ENCODE measurements at places on chromosomes 5 and 9. TPM values are rescaled to one million over a fixed set of nuclear protein-coding genes. Genes with fewer than 3 reads are reported as not detected.

Gene CDO1
- total RNA-seq: 6.6 TPM

Gene PCDHB12
- 1.9 TPM for total RNA-seq

Gene GNA14
- not detected for total RNA-seq

Gene DMRT3
- not detected for total RNA-seq

Gene NR5A1
- total RNA-seq: not detected

Gene SLC34A3
- not detected for total RNA-seq

GRCh38 chr5:172165465-172165864, 22.6 kb downstream of the STK10 start:
- no peak overlapping the region for H3K4me3 ChIP-seq
- DNase-seq: no peak
- H3K27me3 ChIP-seq: no peaks in the 10 kb centered on the region
- peaks cover 50% of the 10 kb centered on the region for H3K4me1 ChIP-seq
- no peaks in the 10 kb centered on the region for H3K36me3 ChIP-seq
- H3K27ac ChIP-seq: no peak overlapping the region

DNA sequence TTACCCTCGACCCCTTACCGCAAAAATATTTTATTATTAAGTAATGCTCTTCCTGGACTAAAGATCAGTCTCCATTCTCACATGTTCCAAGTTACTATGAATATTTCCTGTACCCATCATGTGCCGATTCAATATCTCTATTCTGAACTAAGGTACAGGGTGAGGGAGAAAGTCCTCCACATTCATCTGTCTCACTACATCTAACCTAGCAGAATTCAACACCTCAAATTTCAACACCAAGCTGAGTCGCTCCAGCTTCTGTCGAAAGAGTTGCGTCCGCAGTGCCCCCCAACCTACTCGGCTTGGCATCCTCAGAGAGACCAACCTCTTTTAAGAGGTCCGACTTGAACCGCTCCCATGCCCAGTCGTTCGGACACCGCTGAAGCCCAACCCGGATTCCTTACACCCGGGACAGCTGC, 1.0 kb downstream of the CERT1 start:
- H3K36me3 ChIP-seq: peaks cover 4% of the 10 kb centered on the region
- no peaks in the 10 kb centered on the region for H3K27me3 ChIP-seq
- H3K4me1 ChIP-seq: peaks cover 47% of the 10 kb centered on the region
- peak overlapping the region; percentile 98 for H3K27ac ChIP-seq
- peak overlapping the region; percentile 99 for H3K4me3 ChIP-seq
- no peak for DNase-seq

DNA sequence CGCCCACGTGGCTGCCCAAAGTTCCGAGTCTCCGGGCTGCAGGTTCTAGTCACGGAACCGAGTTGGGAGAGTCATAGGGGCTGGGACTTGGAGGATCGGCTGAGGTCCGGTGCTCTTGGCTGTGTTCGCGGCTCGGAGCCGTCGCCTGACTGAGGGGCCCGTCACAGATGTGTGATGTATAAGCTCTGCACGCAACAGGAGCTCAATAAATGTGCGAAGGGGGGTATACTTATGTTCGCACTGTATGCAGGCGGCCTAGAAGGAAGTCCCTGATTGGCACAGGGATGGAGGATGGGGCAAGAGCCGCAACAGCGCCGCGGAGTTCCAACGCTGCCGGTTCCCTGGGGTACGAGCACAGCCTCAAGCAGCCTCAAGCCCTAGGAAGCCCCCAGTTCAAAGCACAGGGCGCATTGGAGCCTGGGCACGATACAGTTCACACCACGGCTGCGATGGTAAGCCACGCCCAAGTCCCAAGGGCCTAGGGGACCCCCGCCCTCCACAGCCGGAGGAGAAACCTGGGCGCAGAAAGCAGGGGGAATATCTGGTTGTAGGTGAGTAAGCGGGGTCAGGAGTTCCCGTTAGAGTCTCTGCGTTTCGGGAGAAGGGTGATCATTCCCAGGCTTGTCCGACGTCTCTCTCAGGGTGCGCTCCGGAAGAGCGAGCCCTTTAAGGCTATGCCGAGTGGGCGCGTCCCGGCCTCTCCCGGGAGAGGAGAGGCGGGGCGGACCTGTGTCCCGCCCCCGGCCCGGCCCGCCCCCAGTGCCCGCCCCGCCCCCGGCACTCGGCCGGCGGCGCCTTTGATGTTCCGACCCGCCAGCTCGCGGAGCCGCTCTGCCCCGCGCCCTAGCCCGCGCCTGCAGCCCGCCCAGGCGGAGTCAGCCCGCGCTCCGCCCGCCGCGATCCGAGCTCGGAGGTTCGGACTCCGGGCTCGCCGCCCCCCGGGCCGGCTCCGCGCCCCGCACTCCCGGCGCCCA, at the start of gene TCF7:
TCF7 (plus strand) TSS at position 780 of the 974 bp plus-strand sequence. CDS start 226 bp downstream, outside the sequence.
- no peak for DNase-seq
- peak within 1 kb of the TSS; percentile 78 for H3K4me3 ChIP-seq
- peaks cover 8% of the 10 kb centered on the region for H3K4me1 ChIP-seq
- no peaks in the 10 kb centered on the region for H3K36me3 ChIP-seq
- H3K27ac ChIP-seq: no peak within 1 kb of the TSS

DNA sequence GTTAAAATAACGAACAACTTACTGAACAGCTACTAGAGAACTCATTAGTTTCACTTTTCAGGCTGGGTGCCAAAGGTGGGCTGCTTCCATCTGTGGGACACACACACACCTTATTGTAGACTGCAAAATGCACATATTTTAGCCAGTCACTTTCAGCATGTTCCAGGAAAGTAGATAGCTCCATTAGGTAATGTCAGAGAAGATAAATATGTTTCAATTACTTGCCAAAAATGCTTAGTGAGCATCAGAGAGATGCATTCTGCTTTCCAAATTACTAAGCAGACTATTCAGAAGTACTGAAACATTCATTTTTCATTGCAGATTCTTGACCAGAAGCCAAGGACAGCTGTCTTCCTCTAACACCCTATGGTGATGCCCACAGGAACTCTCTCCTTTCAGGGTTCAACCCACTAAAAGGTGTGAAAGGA, 56.2 kb upstream of the APC start:
- no peak overlapping the region for H3K27ac ChIP-seq
- H3K4me3 ChIP-seq: no peak overlapping the region
- H3K27me3 ChIP-seq: peaks cover 3% of the 10 kb centered on the region
- H3K36me3 ChIP-seq: no peaks in the 10 kb centered on the region
- H3K4me1 ChIP-seq: peaks cover 4% of the 10 kb centered on the region

DNA sequence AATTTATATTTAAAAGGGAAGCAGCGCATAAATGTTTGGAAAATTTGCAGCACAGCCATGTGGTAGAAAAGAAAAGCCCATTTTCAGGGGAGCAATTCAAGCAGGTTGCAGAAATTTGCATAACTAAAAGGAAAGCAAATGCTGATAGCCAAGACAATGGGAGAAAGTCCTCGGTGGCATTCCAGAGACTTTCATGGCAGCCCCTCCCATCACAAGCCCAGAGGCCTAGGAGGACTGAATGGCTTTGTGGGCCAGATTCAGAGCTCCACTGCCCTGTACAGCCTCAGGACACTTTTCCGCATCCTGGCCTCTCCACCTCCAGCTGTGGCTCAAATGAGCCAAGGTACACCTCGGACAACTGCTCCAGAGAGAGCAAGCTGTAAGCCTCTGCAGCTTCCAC, 462.9 kb downstream of the CDK5RAP2 start:
- H3K36me3 ChIP-seq: no peaks in the 10 kb centered on the region
- no peak overlapping the region for H3K27ac ChIP-seq

GRCh38 chr5:128199104-128199503, 115.5 kb downstream of the SLC12A2 start:
- DNase-seq: no peak
- no peak overlapping the region for H3K27ac ChIP-seq
- H3K4me3 ChIP-seq: no peak overlapping the region
- peaks cover 4% of the 10 kb centered on the region for H3K27me3 ChIP-seq
- H3K4me1 ChIP-seq: peaks cover 16% of the 10 kb centered on the region
- H3K36me3 ChIP-seq: peaks cover 14% of the 10 kb centered on the region

DNA sequence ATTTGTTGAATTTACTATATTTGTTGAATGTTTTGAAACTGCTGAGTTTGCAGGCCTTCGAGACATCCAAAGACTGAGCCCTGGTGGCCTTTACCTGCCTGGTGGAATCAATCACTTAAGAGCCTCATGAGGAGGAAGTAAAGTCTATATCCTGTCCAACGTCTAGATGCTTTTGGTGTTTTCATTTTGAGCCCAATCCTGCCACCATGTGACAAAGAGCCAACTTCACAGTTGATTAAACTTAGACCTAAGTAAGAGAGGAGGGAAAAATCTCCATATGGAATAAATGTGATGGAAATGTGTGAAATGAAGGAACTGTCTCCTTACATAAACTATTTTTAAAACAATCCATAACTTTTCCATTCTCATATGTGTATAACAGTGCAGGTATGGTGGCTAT, 220.1 kb downstream of the PRR16 start:
- H3K4me1 ChIP-seq: peaks cover 35% of the 10 kb centered on the region
- DNase-seq: no peak
- no peaks in the 10 kb centered on the region for H3K36me3 ChIP-seq
- peak overlapping the region; percentile 83 for H3K27ac ChIP-seq
- H3K27me3 ChIP-seq: no peaks in the 10 kb centered on the region

DNA sequence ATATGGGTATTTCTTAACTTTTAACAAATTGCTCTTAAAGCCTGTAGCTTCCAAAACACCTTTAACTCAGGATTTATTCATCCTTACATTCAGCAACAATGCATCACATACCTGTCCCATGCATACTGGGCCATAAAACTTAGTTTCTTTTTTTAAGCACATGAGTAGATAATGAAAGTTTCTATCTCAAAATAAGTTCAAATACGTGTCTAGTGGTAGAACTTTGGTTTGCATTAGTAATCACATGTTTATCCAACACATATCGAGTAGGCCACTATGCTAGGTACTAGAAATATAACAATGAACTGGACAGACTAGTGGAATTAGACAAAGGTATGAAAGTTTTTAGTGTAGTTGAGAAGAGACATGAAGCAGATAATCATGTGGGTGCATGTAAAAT, 99.6 kb downstream of the DOCK2 start:
- no peaks in the 10 kb centered on the region for H3K27me3 ChIP-seq
- H3K27ac ChIP-seq: no peak overlapping the region
- no peaks in the 10 kb centered on the region for H3K36me3 ChIP-seq
- no peak overlapping the region for H3K4me3 ChIP-seq
- H3K4me1 ChIP-seq: peaks cover 12% of the 10 kb centered on the region

DNA sequence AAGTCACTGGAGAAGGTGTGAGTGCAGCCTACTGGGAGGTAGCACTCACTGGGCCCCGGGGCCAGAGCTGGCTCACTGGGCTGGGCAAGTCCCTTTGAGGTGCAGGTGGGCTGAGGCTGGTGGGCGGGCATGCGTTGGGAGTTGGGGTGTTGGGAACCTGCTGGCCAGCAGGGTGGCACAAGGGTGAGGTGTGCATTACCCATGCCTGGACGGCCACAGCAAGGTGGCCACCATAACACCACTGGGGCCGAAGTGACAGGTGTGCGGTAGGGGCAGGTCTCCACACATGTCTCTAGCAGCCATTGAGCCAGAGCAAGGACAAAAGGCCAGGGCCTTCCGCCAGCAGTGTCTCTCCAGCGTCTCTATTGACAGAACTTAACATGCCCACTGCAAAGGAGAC, 22.6 kb downstream of the PRRT1B start:
- H3K4me3 ChIP-seq: no peak overlapping the region
- no peak for DNase-seq
- no peaks in the 10 kb centered on the region for H3K4me1 ChIP-seq
- H3K27ac ChIP-seq: no peak overlapping the region

DNA sequence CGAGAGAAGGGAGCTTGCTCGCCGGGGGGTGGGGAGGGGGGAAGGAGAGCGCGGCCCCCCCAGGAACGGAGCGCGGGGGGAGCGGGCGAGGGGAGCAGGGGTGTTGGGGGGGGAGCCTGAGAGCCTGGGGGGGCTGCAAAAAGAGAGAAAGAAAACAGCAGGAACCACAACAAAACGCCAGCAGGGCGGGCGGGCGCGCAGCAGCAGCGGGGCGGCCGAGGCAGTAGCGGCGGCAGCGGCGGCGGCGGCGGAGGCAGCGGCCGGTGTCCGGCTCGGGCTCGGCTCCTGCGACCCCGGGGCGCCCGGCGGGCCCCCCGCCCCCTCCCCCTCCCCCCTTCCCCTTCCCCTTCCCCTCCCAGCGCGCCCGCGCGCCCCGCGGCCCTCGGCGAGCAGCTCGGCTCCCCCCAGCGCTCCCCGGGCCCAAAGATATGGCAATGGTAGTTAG, 1.6 kb downstream of the NR2F1 start:
- DNase-seq: no peak
- peak overlapping the region; percentile 60 for H3K4me3 ChIP-seq
- peaks cover 34% of the 10 kb centered on the region for H3K36me3 ChIP-seq
- peaks cover 10% of the 10 kb centered on the region for H3K4me1 ChIP-seq
- peak overlapping the region; percentile 59 for H3K27ac ChIP-seq

- no peaks in the 10 kb centered on the region for H3K36me3 ChIP-seq
- H3K4me1 ChIP-seq: peaks cover 5% of the 10 kb centered on the region
- H3K27me3 ChIP-seq: peaks cover 13% of the 10 kb centered on the region
- no peak for DNase-seq
- no peak overlapping the region for H3K4me3 ChIP-seq
- H3K27ac ChIP-seq: no peak overlapping the region
Measured at GRCh38 chr5:159849437-159850083, 66.7 kb upstream of the ADRA1B start.

DNA sequence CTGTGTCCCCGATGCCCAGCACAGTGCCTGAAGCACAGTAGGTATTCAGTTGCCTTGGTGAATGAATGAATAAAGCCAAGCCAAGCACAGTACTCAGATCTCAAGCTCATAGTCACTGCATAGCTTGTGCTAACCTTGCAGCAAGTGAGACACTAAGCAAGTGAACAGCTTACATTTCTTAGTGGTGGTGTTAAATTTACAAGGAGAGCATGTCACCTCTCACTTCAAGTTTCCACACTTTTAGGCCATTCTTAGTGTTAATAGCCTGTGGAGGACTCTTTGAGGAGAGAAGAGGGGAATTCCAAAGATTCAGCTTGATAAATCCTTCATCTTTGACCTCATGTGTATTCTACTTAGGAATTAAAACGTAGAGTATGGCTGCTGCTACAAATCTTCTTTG, 104.7 kb downstream of the C9orf152 start:
- H3K27ac ChIP-seq: peak overlapping the region; percentile 86
- no peak for DNase-seq
- no peaks in the 10 kb centered on the region for H3K27me3 ChIP-seq

DNA sequence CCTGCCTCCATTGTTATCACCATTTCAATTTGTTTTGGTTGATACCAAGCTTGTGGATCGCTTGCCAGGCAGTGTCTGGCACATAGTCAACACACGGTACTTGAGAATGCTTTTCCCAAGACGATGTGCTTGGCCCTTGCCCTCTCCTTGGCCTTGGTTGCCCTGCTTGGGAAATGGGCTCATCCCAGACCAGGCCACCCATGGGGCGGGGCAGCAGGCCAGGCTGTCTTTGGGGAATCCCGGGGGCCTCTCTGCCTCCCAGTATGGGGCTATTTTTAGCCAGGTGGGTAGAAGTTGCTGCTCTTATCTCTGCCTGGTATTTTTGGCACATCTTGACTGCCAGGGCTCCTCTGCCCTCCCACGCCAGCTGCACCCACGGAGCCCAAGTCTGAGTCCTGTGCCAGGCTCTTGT, 49.9 kb downstream of the LMX1B start:
- H3K4me1 ChIP-seq: peaks cover 6% of the 10 kb centered on the region
- no peak for DNase-seq
- H3K27me3 ChIP-seq: peaks cover 8% of the 10 kb centered on the region

- peaks cover 50% of the 10 kb centered on the region for H3K27me3 ChIP-seq
- no peaks in the 10 kb centered on the region for H3K36me3 ChIP-seq
- no peaks in the 10 kb centered on the region for H3K4me1 ChIP-seq
- no peak overlapping the region for H3K4me3 ChIP-seq
- H3K27ac ChIP-seq: no peak overlapping the region
Measured at GRCh38 chr9:20178197-20178596, 389.4 kb upstream of the SLC24A2 start.

GRCh38 chr9:3989915-3990314, 310.0 kb downstream of the GLIS3 start:
- DNase-seq: no peak
- H3K4me3 ChIP-seq: no peak overlapping the region
- no peak overlapping the region for H3K27ac ChIP-seq
- peaks cover 7% of the 10 kb centered on the region for H3K4me1 ChIP-seq
